Natural killer cell (primary cell): ENCODE measurements at places on chromosomes 6 and 20. TPM values are rescaled to one million over a fixed set of nuclear protein-coding genes. Genes with fewer than 3 reads are reported as not detected.

GRCh38 chr6:38906582-38906981, 142.0 kb upstream of the GLP1R start:
- DNase-seq = no peak

Gene CYP24A1
- total RNA-seq = 0.12 TPM

Gene COL9A1
- total RNA-seq = not detected

GRCh38 chr20:43983904-43984361, 69.3 kb downstream of the TOX2 start:
- DNase-seq = peak; percentile 24

GRCh38 chr6:42624601-42625000, 60.8 kb downstream of the UBR2 start:
- no peak for DNase-seq

GRCh38 chr6:137717074-137718073, 149.7 kb upstream of the TNFAIP3 start:
- peak; percentile 60 for DNase-seq

DNA sequence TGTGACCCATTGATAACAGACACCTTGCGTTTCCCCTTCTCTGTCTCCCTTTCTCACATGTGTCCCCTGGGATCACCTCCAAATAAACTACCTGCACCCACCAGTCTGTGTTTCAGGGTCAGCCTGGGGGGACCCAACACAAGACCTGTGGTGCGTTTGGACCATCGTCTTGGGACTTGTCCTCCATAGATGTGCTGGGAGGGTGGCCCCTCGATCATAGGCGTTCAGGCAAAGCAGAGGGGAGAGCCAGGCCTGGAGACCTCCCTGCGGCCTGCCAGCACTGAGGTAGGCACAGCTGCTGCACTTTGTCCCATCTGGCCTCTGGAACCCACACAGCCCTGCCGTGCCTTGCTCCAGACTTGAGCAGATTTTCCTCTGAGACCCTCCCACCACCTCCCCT, 18.1 kb downstream of the CST9 start:
- DNase-seq = no peak

DNA sequence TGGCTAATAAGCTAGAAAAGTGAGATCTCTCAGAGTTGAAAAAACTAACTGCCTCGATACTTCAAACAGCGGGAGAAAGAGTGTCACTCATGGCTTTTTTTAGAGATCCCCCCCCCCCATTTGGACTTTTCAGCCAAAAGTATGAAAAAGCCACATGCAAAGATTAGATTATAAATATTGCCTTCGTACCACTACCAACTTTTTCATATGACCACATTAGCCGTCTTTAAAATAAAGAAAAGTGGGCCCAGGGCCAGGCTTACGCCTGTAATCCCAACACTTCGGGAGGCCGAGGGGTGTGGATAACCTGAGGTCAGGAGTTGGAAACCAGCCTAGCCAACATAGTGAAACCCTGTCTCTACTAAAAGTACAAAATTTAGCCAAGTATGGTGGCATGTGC, 4.4 kb downstream of the PGK2 start:
- no peak for DNase-seq

GRCh38 chr6:75775219-75775618, 26.2 kb downstream of the MYO6 start:
- no peak for DNase-seq

DNA sequence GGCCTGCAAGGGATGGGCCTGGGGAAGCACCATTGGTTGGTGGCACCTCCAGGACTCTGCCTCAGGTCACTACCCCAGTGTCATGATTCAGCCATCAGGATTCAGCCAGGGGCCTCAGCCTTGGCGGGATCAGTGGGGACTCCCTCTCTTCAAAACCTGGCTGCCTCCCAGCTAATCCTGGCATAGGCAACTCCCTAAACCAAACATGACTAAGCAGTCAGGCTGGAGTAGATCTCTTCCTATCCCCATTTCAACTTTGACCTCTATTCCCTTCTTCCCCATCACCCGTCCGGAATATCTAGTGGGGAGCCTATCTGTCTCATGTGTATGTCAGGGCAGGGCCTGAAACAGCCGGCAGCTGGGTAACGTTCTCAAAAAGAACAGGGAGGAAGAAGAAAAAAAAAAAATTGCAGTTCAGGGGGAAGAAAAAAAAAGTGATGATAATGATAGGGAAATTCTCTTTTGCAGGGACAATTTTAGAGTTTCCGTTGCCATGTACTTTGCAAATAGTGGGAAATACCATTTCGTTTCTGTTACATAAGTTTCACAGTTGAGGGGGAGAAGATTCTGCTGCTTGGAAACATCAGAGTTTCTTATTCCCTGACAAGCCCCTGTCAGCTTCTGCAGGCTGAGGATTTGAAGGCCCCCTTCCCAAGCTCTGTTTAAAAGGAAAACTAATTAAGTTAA, 4.1 kb upstream of the PREX1 start:
- DNase-seq = no peak

Gene THBS2
- not detected for total RNA-seq

DNA sequence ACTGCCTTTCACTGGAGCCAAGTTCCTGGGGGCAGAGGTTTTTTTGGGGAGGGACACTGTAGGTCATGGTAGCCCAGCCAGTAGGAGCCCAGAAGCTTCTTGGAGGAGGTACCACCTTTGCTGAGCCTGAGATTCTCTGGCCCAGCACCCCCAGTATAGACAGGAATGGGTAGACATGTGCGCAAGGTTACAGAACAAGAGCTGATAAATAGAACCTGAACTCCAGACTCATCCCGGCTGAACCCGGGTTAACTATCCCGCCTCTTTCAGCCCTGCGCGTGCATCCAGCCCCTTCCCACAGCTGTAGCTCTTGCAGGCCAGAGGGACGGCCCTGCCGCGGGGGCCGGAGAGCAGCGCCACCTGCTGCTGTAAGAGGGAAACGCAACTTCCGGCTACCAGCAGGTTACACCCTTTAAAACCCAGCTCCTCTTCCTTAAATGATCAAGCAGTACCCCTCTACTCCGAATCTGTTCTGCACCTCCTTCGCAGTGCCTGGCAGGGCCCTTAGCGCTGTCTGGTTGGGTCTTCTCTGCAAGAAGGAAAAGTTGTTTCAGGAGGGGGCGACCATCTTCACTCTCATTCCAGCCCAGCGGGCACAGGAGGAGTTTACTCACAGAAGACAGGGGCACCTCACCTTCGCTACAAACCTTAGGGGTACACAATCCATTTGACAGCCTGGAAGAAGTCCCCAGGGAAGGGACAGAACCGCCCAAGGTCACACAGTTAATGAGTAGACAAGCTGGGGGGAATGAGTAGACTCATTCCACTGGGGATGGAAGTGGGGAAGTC, 7.5 kb downstream of the SRXN1 start:
- peak; percentile 80 for DNase-seq

DNA sequence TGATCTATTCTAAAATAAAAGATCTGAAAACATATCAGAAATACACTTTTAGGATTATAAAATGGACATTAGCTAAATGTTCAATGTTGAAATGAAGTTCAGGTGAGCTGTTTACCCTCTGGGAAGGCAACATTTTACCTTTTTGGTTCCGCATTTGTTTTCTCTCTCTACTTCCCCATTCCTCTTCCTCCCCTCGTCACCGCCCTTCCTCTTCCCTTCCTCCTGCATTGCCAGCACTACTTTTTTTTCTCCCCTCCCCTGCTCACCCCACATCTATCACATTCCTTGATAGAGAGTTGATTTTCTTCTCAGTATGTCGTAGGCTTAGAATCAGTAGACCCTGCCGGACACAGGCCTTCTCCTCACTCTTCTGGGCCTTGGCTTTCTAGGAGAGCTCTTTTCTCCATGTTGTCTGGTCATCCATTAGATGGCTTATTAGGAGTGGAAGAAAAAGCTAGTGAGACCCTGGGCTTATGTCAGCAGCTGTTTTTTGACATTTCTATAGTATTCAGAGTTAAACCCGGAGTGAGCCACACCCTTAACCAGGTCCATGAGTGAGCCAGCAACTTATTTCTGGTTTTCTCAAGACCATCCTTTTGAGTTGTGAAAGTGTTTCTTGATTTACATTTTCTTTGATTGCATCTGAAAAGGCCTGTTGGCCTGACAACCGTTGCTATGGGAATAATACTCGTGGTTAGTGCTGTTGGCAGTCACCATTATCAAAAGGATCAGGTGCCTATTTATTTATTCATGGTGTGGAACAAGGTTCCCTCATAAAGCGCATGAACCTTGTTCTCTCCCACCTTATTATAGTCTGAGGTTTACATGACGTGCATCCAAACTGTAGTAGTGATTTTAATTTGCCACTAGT, 90.9 kb downstream of the DTD1 start:
- no peak for DNase-seq

GRCh38 chr6:148138573-148138972, 204.1 kb upstream of the SASH1 start:
- no peak for DNase-seq

GRCh38 chr6:13141387-13141786, 186.9 kb downstream of the TBC1D7 start:
- DNase-seq = no peak

DNA sequence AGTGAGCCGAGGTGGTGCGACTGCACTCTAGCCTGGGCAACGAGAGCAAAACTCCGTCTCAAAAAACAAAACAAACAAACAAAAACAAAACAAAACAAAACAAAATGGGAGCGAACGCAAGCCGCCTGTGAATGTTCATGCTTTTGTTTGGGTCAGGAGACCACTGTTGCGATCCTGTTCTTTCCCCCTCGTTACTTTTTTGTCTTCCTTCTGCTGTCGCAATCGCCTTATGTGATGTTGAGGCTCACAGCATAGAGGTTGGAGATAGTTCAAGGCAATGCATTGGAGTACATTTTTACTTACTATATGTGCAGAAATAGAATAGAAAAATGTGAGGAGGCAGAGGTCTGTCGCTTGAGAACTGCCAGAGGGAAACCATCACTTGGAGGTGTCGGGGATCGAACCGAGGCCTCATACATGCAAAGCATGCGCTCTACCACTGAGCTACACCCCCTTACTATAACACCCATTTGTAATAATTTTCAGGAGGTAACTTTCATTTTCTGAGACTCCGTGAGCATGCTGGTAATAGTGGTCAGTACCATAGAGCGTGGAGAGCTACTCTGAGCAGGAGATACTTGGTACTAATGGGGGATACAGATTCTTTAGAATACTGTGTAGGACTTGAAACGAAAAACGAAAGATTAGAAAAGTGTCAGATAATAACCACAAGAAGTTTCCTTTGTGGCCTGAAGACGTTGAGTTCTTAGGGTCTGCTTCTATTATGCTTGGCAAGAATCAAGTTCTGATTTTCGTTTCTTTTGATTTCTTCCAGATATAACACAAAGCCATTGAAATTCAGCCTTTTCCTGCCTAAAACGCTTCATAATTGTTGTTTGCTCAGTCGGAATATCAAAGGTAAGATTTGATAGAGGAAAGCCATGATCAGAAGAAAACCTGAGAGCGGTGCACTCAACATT, 121.1 kb downstream of the TRIM27 start:
- DNase-seq = no peak

Gene GRIK2
- total RNA-seq = not detected

DNA sequence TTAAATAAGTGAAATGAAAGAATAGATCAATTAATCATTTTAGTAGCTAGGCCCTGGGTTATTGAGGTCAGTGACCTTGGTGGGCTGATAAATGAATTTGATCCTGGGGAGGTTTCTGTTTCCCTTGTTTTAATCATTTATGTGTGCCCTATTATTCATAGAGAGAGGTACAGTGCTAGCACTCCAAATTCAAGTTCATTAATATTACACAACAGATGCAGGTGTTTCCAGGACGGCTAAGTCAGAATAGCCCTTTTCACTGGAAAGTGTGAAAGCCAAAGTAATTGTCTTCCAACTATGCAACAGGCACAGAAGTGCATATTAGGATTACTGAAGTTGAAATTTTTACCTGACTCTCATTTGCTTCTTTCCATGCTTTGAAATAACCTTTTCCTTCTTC, 61.7 kb upstream of the SGK1 start:
- no peak for DNase-seq

DNA sequence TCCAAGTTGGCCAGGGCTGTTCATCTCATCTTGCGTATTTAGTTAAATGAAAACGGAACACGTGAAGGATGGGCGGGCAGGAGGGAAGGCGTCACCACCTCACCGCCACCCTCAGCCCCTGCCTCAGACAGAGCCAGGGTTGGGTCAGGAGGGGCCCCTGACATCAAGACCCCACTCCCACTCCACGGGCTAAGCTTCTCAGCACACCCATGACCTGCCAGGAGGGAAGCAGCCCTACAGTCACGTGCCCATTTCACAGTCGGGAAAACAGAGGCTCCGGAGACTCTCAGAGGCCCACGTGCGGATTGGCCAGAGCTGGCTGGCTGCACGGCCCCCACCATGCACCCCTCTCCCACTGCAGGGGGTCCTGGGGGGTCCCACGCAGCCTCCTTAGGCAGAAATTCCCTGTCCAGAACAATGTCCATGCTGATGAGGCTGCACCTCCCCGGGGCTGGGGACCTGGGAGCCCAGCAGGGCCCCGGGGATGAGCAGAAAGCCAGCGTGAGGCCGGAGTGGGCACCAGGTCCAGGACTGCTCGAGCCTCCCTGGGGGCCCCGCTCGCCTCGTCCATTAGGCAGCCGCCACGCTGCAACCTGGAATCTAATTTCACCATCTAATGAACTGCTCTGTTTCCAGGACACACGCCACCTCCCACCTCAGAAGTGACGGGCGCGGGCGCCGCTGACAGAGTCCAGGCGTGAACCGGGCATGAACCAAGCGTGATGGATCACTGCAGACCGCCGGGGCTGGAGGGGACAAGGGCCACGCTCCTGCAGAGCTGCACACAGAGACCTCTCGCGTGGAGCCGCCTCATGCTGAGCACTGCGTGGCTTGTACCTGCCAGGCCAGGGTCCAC, 15.8 kb downstream of the KCNQ2 start:
- DNase-seq = no peak

- peak; percentile 27 for DNase-seq
These were observed 185.6 kb downstream of the TSHZ2 start for GRCh38 chr20:53157443-53158408.

Gene LTB
- 32.6 TPM for total RNA-seq

GRCh38 chr6:139474145-139475108, 100.0 kb upstream of the CITED2 start:
- no peak for DNase-seq

DNA sequence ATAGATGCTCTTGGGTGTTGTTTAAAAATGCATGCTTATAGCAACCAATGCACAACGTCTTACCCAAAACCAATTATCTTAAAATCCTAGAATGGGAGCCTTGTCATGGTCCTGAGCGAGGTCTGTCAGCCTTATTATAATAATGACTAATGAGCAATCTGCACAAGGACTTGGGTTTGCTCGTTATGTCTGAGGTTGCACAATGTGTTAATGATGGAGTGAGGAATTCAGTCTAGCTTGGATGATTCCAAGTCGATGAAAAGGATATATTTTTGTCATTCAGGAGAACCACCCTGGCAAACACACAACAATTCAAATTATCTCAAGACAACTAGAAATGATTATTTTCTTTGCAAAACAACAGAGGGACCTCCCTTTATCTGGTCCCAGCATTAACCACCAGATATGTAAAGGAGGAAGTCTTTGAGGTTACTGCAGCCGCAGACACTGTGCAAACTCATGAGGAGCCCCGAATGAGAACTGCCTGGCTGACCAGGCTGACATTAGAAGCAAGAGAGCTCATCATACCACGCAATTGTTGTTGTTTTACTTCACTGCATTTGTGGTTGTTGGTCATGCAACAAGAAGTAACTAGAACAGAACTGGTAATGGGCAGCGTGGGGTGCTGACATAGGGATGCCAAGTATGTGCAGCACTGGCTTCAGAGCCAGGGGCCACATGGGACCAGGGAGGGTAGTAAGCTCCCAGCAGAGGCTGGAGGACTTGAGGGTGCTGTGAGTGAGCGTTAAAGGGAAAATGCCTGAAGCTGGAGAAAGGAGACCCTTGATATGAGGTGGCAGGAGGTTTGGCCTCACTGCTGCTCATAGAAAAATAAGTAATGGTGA, 488.3 kb downstream of the CDH26 start:
- DNase-seq = no peak

GRCh38 chr20:62390317-62391164, 3.6 kb downstream of the RPS21 start:
- DNase-seq = no peak

- DNase-seq = no peak
These were observed 135.2 kb downstream of the RFPL4B start for GRCh38 chr6:112482373-112482772.
